ENCODE measurements at places on chromosomes 16 and 17.

GRCh38 chr17:80319999-80320344, 59.3 kb downstream of the RNF213 start:
- no peak for DNase-seq

DNA sequence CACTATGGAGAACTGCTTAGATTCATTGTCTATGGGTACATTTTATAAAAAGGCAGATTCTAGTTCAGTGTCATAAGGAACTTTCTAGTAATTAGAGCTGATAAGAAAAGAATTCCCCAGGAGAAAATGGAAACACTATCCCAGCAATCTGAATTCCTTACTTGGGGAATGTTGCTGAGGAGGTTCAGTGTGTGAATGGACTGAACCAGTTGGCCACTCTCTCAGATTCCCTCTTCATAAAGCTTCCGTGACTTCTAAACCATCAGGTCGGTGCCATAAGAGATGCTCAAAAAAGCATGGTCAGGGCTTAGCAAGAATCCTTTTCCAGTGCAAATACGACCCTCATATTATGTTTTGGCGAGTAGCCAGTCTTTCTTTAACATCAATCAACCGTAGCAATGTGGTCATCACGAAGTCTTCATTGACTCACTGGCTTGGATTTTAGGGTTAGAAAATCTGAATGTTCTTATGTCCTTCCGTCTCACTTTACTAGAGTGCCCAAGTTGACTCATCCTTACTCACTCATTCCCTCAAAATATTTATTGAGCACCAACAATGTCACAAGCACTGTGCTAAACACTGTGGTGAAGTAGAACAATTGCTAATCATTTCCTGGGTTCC, 102.7 kb upstream of the HLF start:
- DNase-seq = no peak

DNA sequence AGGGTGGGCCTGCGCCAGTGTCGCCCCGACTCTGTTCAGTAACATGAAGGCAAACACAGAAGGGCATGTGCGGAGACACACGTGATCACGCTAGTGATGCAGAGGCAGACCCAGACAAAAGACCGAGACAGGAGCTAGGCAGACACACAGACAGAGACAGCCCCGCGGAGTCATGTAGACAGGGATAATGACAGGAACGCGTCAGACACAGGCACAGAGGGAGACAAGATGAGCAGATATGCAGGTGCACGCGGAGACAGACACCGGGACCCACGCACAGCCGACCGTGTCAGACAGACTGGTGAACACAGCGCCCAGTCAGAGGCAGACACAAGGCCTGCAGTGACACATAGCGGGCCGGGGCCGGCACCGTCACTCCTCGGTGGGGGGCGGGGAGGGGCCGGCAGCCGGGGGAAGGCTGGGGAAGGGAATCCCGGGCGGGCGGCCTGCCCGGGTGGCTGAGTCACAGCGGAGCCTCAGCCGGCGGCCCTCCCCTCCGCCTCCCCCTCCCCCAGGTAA, 7.4 kb downstream of the KDM6B start:
- peak; percentile 81 for DNase-seq

- no peak for DNase-seq
These were observed 59.8 kb downstream of the ANKRD11 start for GRCh38 chr16:89430436-89431157.

DNA sequence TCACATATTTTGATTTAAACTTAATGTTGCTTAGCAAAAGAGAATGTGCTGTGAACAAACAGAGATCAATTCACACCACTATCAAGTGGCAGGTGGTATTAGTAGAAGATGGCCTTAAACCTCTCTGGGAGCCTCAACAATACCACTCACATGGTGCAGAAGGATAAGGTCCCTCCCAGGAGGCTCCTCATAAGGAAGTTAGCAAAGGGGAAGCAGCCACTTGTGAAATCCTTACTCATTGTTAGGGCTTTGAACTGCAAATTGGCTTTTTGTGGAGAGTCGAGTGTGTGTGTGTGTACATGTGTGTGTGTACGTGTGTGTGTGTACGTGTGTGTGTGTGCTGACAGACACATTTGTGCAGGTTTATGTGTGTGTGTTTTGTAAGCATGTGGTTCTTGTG, 48.9 kb upstream of the ASIC2 start:
- no peak for DNase-seq

GRCh38 chr16:76265434-76266045, 11.7 kb upstream of the CNTNAP4 start:
- no peak for DNase-seq

DNA sequence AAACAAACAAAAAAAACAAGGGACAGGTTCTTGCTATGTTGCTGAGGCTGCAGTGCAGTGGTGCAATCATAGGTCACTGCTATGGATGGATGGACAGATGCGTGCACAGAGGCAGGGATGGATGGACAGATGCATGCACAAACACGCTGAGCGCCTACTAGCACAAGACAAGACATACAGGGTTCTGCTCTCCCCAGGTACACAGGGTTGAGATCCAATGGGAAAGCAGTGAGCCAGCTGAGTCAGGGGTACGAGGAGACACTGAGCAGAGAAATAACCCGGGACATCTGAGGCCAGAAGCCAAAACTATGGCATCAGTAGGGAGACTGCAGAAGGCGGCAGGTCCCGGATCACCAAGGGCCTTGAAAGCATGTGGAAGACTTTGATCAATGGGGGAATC, 6.2 kb downstream of the IL32 start:
- DNase-seq = no peak

- no peak for DNase-seq
These were observed 14.8 kb upstream of the AURKB start for GRCh38 chr17:8224891-8225812.

- no peak for DNase-seq
These were observed 244.9 kb downstream of the STX8 start for GRCh38 chr17:9330611-9331271.

GRCh38 chr17:37742116-37742761, 2.6 kb downstream of the HNF1B start:
- DNase-seq = no peak

GRCh38 chr17:81682565-81683207, 911 bp downstream of the ARL16 start:
- no peak for DNase-seq

DNA sequence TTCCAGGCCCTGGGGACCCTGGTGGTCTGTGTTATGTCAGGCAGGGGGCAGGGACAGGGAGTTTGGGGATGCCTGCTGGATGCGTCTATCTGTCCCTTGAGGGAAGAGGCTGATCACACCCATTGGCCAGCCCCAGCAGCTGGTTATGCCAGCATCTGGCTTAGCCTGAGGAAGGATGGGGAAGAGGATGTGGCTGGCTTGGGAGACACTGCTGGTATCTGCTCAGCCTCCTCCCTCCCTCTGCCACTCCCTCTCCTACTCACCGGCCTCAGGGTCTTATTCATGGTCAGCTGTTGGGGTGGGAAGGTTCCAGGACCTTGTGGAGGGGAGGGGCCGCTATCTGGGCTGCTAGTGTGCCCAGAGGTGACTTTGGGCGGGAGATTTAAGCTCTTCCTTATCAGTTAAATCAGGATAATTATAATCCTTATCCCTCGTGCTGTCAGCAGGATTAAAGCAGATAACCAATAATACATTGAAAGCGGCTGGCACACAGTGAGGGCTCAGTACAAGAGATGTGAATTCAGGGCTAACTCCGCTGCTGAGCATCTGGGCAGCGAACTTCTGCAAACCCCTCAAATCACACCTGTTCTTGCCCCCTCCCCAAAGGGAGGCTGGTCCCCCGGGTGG, 36.0 kb upstream of the MLKL start:
- no peak for DNase-seq

GRCh38 chr16:84618581-84619460, 943 bp upstream of the COTL1 start:
- DNase-seq = no peak

DNA sequence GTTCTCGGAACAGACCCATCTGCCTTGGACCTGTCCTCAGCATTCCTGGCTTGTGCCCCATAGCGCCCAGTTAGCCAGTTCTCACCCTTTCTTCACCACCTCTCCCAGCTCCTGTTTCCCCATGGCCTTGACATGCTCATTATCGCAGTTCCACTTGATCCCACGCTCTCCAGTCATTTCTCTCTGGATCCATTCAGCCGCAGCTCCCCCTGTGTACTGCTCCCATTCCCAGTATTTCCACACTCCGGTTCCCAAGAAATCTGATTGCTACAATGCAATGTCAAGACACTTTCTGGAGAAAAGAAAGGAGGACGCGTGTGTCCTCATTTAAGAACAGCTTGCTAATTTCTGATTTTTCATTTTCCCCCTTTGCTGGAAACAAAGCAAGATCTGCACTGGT, 55.4 kb downstream of the TMEM186 start:
- no peak for DNase-seq

GRCh38 chr17:6756425-6757031, 682 bp downstream of the XAF1 start:
- no peak for DNase-seq

- no peak for DNase-seq
These were observed 98.5 kb downstream of the TNFRSF13B start for GRCh38 chr17:16873174-16874035.

- no peak for DNase-seq
These were observed 68.8 kb upstream of the HSBP1 start for GRCh38 chr16:83738923-83739503.

- no peak for DNase-seq
These were observed 362 bp downstream of the KLHDC4 start for GRCh38 chr16:87765473-87765775.

DNA sequence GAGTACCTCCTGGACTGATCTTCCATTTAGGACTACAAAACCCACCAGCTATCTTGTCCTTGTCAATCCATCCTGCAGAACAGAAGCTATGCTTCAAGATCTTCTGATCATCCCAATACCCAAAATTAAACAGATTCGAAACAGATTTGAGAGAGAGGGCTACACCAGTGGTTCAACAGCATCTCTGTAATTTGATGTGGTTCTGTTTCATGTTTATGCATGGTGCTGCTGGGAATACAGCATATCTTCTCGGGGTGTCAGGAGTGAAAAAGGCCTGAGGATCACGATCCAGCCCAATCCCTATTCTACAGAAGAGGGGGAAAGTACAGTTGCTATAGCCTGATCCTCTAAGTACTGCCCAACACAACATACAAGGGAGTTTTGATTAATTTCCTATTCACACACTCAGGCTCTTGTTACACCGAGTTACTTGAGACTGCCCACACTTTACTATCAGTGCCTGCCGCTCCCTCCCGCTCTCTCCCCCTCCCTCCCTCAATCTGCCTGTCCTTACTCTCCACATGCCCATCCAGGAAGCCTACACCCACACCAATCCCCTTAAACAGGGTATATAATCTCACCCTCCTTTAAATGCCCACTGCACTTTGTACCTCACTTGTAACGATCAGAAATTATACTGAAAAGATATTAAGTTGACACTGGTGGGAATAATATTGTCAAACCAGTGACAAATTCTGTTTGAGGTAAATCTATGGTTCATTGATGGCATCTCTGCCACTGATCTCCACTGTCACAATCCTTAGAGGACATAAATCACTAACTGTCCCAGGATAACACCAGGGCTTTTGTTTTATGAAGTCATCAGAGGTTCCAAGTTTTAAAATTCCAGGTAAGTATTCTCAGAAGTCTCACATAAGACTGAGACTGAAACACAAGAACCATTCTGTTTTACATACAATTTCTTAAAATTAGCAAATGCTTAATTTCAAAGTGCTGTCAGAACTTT, 89.3 kb upstream of the PLEKHM1 start:
- no peak for DNase-seq

DNA sequence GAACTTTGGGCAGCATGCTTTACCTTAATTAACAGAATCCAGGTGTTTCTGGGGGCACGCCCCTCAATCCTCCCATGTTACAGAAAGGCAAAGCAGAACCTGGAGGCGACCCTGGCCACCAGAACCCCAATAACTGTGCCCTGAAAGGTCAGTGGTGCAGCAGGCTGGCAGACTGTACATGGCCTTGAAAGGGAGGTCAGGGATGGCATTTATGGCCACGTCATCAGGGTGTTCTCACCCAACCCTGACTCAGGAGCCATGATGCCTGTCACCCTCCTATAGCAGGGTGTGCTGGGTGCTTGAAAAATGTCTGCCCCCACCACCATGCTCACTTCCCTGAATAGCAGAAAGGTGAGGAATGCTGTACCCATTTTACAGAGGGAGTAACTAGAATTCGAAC, 177.7 kb downstream of the TMEM132E start:
- no peak for DNase-seq

DNA sequence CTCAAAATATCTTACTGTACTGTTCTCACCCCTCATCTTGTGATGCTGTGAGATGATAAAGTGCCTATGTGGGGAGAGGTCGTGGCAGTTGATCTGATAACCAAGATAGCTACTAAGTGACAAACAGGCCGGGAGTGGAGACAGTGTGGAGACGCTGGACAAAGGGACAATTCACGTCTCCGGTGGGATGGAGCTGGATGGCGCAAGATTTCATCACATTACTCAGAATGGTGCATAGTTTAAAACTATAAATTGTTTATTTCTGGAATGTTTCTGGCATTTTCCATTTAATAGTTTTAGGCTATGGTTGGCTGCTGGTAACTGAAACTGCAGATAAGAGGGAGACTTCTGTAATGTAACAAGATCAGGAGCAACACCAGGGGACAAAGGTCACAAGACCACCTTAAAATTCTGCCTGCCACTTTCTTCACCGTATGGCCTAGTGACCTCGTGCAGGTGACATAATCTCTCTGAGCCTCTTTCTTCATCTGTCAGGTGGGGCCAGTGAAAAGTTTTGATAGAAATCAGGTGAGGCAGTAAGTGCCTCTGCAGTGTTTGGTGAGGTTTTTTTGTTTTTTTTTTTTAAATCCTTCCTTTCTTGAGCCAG, 54.4 kb upstream of the LGALS9 start:
- no peak for DNase-seq

DNA sequence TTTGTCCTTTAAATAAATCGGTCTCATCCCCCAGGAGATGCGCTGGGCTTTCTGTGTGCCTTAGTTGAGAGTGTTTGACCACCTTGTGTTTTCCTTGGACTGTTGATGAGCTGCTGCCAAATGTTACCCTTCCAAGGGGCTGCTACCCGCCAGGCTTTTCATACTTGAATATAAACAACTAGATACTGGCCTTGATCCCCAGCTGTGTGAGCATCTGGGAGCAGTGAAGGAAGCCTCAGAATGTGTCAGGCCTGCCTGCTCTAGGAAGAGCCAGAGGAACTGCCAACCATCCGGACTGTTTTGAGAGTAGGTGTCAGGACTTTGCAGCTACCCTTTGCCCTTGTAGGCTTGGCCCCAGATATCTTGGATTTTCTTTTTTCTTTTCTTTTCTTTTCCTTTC, 57.8 kb downstream of the LDHD start:
- no peak for DNase-seq

GRCh38 chr16:85123891-85124635, 11.8 kb upstream of the CIBAR2 start:
- no peak for DNase-seq
